ENCODE measurements at places on chromosomes 7 and 10. TPM values are rescaled to one million over a fixed set of nuclear protein-coding genes. Genes with fewer than 3 reads are reported as not detected.
A peak's percentile ranks its signal among the peaks of the same experiment; 100 is the strongest.

- no peak overlapping the region for H3K27ac ChIP-seq
- no peaks in the 10 kb centered on the region for H3K4me1 ChIP-seq
- no peak for DNase-seq
- H3K36me3 ChIP-seq, result no peaks in the 10 kb centered on the region
- H3K27me3 ChIP-seq, result peaks cover 47% of the 10 kb centered on the region
These were observed 1.2 kb downstream of the IGFBP1 start for GRCh38 chr7:45889367-45890067.

GRCh38 chr10:119654540-119654939, 3.4 kb downstream of the BAG3 start:
- H3K27me3 ChIP-seq, result no peaks in the 10 kb centered on the region
- no peak overlapping the region for H3K27ac ChIP-seq
- H3K4me1 ChIP-seq, result peaks cover 16% of the 10 kb centered on the region
- H3K36me3 ChIP-seq, result peaks cover 3% of the 10 kb centered on the region

DNA sequence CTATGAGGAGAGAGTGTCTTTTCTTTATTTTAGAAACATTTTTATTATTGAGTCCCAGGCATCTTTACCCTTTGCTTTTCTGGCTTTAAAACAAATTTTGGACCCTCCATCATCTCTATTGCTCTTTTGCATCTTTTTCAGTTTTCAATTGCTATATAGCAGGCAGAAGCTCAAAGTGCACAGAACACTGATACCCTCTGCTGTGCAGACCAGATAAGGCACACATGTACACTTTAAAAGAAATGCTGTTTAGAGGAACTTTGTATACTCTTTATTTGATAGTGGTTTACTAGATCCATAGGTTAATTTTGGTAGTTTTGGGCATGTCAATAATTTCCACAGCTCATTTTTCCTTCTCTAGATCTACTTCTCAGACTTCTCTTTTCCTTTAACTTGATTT, 324.2 kb downstream of the SH2D4B start:
- H3K27me3 ChIP-seq, result peaks cover 1% of the 10 kb centered on the region
- no peak overlapping the region for H3K4me3 ChIP-seq
- H3K36me3 ChIP-seq, result no peaks in the 10 kb centered on the region
- DNase-seq, result no peak

DNA sequence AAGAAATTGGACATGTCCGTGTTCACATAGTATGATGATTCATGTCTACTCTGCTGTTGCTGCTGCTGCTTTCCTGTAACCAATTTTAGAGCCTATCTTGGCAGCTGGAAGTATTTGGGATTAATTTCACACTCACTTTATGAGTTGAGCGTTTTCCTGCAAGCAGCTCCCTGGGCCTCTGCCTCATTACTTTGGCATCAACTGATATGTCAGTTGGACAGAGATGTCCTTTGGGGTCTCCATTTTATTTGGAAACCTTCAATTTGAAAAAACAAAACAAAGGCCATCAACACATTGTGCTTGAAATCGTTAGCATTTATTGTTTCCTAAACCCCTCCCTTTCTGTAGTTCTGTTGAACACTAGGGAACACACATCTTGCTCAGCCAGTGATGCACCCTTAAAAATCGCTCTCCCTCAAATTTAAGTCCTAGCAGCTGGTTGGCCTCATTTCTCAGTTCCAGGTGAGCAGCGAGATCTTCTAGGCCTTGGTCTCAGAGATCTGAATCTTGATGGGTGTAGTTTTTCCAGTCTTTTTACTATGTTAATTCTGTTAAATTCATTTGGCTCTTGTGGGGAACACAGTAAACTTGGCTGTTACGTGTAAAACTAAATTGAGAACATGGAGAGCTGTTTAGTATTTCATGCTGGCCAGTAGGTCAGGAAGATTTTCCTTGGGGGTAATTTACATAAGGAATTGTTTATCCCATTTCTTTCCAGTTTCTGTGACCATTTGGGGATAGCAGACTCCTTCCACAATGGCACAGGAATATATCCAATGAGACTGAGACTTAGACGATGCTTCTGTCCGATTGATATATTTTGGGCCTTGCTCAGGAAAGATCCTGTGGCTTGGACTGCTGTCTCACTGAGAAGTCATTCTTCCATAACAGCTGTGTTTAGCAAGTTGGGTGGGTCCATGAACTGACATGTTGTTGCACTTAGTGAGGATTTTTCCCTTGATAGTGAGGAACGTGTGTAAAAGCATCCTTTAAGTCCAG, 371.6 kb downstream of the BBS9 start:
- H3K4me3 ChIP-seq, result no peak overlapping the region
- H3K27me3 ChIP-seq, result no peaks in the 10 kb centered on the region
- H3K4me1 ChIP-seq, result no peaks in the 10 kb centered on the region
- H3K36me3 ChIP-seq, result peaks cover 7% of the 10 kb centered on the region
- no peak for DNase-seq

DNA sequence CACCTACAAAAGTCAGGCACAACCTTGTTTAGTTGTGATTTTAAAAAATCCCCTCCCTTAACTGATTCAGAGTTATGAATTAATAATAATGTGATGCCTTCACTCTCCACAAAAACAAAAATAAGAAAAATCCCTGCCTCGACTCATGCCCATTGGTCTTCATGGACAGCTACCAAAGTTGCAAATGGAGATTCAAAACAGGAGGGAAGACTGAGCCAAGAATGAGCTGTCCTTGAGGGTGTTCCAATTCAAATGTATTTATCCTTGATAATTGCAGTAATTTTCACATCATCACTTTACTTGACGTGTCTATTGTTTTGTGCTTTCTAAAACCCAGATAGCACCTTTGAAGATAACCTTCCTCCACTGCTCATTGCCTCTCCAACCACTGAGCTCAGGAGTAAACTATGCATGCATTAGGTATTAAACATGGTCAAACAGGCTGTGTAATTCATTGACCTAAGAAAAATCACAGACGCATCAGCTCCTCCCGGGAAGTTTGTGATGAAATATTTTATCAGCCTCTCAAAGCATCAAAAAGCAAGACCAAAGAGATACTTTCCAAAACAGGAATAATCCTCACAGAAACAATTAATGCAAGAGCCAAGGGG, 712.7 kb upstream of the IGFBP3 start:
- H3K27ac ChIP-seq, result no peak overlapping the region
- H3K27me3 ChIP-seq, result no peaks in the 10 kb centered on the region
- DNase-seq, result no peak
- no peaks in the 10 kb centered on the region for H3K4me1 ChIP-seq

- DNase-seq, result no peak
- H3K4me3 ChIP-seq, result no peak overlapping the region
- H3K27ac ChIP-seq, result no peak overlapping the region
- H3K4me1 ChIP-seq, result no peaks in the 10 kb centered on the region
- H3K36me3 ChIP-seq, result no peaks in the 10 kb centered on the region
These were observed 59.7 kb downstream of the GALNT11 start for GRCh38 chr7:152085131-152085530.

- no peak for DNase-seq
- H3K27ac ChIP-seq, result no peak overlapping the region
- H3K27me3 ChIP-seq, result peaks cover 81% of the 10 kb centered on the region
- peaks cover 3% of the 10 kb centered on the region for H3K4me1 ChIP-seq
These were observed 8.0 kb downstream of the DLX5 start for GRCh38 chr7:97016381-97017191.

GRCh38 chr7:3282457-3282856, 18.6 kb upstream of the SDK1 start:
- no peak for DNase-seq
- H3K4me1 ChIP-seq, result no peaks in the 10 kb centered on the region
- H3K27me3 ChIP-seq, result peaks cover 11% of the 10 kb centered on the region
- no peaks in the 10 kb centered on the region for H3K36me3 ChIP-seq
- H3K27ac ChIP-seq, result no peak overlapping the region

DNA sequence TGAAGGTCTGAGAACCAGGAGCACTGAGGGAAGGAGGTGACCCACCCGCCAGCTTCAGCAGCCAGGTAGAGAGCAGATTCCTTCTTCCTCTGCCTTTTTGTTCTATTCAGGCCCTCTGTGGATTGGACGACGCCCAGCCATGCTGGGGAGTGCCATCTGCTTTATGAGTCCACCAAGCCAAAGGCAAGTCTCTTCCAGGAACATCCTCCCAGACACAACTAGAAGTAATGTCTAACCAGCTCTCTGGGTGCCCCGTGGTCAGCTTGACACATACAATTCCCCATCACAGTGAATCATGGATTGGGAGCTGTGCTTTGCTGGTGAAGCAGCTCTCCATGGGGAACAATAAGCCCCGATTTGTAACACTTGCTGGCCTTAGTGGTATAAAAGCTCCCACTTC, 125.2 kb downstream of the CCDC3 start:
- no peak overlapping the region for H3K27ac ChIP-seq
- no peak for DNase-seq
- H3K4me3 ChIP-seq, result no peak overlapping the region
- no peaks in the 10 kb centered on the region for H3K4me1 ChIP-seq

- no peak overlapping the region for H3K27ac ChIP-seq
- H3K4me1 ChIP-seq, result no peaks in the 10 kb centered on the region
- H3K27me3 ChIP-seq, result no peaks in the 10 kb centered on the region
- H3K36me3 ChIP-seq, result no peaks in the 10 kb centered on the region
These were observed 885.0 kb upstream of the LRRN3 start for GRCh38 chr7:110205899-110206298.

DNA sequence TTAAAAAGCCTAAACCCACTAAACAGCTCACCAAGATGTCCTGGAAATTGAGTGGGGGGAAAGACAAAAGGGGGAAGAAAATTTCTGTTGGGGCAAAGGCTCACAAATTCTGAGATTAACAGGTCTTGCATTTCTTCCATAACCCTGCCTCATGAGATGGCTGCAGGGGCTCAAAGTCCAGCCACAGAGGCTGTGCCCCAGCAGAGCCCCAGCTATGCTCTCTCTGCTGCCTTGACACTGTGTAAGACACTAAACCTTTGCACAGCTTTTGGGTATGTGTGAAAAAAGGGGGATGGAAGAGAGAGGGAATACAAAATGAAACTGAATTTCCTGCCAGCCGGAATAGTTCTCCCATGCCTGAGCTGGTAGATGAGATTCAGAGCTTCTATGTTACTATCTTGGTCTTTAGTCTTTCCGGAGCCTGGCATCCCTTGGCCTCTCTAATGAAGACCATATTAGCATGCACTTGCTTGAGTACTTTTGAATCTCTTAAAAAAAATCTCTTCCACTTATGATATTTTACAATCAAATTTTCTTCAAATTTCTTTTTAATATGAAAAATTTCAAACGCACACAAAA, 240.0 kb upstream of the IMMP2L start:
- H3K4me3 ChIP-seq, result no peak overlapping the region
- no peaks in the 10 kb centered on the region for H3K4me1 ChIP-seq
- H3K27me3 ChIP-seq, result no peaks in the 10 kb centered on the region

DNA sequence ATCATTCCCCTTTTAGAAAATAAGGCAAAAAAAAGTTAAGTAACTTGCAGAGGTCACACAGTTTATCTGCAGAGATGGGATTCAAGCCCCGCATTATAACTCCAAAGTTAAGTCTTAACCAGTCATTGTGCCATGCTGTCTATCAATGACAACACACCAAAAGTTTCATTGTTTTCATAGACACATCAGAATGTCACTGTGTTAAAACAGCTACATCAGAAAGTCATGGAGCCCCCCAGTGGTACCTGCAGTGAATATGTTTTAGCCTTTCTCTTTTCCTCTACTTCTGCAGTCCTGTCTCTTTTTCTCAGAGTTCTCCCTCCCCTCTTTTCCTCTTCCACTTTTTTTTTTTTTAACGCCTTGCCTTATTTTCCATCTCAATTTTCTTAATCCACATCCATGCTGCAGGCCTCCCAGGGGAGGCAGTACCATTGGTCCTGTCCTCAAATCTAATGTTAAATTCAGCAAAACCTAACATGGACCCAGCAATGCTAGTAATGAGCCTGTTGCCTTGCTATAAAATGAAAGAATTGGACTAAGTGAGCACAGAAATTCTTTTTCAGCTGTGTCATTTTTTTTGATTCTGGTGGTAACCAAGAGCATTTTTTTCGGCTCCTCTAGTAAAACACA, 3.8 kb upstream of the NRCAM start:
- DNase-seq, result no peak
- H3K4me3 ChIP-seq, result no peak overlapping the region
- no peaks in the 10 kb centered on the region for H3K36me3 ChIP-seq
- peak overlapping the region; percentile 12 for H3K27ac ChIP-seq
- H3K4me1 ChIP-seq, result peaks cover 11% of the 10 kb centered on the region
- peaks cover 42% of the 10 kb centered on the region for H3K27me3 ChIP-seq

- DNase-seq, result no peak
- H3K4me1 ChIP-seq, result peaks cover 56% of the 10 kb centered on the region
- H3K36me3 ChIP-seq, result peaks cover 19% of the 10 kb centered on the region
- H3K27me3 ChIP-seq, result no peaks in the 10 kb centered on the region
- H3K4me3 ChIP-seq, result no peak overlapping the region
These were observed 102.0 kb upstream of the SAMD8 start for GRCh38 chr10:75009426-75009825.

Gene MYOZ1
- total RNA-seq, result not detected

Gene TNKS2
- total RNA-seq, result 29.5 TPM

Gene LIPN
- total RNA-seq, result 0.27 TPM

Gene THNSL1
- 3.8 TPM for total RNA-seq

Gene ARPC1B
- 300 TPM for total RNA-seq

Gene ENKUR
- total RNA-seq, result not detected
